ENCODE measurements at places on chromosomes 3 and 15. TPM values are rescaled to one million over a fixed set of nuclear protein-coding genes. Genes with fewer than 3 reads are reported as not detected.

GRCh38 chr15:57388464-57388863 lies 12.2 kb downstream of the CGNL1 start:
- no peak for DNase-seq

DNA sequence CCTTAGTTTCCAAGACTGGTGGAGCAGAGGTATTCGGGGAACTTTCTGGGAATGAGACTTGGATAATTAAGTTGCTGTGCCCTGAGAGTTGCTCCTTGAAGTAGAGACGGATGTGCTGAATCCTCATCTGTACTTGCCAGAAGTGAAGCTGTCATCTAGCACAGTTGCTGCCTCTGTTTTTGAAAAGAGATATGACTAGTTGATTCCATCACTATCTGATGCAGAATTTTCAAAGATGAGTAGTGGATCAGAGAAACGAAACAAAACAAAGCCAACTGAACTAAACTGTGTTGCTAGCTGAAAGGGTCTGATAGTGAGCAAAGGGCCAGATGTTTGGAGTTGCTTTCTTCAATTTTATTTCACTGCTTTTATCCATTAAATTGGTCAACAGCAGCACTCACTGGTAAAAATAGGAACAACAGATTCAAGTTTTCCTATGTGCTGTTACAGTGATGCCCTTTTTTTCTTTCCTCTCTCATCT lies 52.7 kb downstream of the MITF start:
- no peak for DNase-seq

DNA sequence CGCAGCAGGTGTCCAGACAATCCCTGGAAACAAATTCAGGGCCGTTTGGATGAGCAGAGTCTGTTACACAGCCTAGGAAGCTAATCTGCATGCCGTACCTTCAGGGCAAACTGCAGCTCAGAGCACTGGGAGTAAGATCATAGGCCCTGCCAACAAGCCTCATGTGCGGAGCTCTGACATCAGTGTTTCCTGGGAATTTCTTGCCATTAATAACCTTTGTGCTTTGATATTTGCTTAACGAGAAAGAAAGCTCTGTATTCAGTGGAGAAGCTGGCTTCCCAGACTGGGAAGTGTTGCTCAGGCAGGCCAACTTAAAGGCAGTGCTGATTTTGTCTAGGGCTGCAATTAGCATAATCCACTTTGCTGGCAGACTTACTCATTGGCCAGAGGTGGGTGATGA lies 116.1 kb upstream of the KLHL25 start:
- DNase-seq: no peak

DNA sequence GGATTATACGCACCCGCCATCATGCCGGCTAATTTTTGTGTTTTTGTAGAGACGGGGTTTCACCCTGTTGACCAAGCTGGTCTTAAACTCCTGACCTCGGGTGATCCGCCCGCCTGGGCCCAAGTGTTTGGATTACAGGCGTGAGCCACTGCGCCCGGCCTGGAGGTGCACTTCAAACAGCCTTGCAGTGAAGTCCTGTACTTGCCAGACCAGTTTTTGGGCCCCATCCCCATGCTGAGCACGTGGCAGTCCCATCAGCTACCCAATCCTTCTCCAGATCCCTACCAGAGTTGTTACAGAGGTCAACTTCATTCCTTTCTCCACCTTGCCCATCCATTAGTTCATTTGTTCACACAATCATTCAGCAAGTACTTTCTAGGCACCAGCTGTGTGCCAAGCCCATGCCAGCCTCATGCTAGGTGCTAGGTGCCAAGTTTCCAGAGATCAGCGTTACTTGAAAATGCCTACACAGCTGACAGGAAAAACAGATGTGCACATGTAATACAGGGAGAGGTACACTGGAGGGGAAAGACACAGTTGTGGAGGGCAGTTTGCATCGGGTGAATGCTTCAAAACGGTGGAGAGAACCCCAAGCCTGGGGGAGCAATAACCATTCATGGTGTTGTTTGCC lies 2.2 kb downstream of the DNAH1 start:
- DNase-seq: no peak

GRCh38 chr15:90839187-90840071 lies 29.0 kb upstream of the FURIN start:
- peak; percentile 42 for DNase-seq

- DNase-seq: no peak
Observed at GRCh38 chr3:166889241-166889640, 490.9 kb downstream of the ZBBX start.

GRCh38 chr3:177917234-177917861 lies 618.9 kb upstream of the KCNMB2 start:
- DNase-seq: no peak

GRCh38 chr15:25065876-25066275 lies 111.1 kb downstream of the SNRPN start:
- DNase-seq: no peak

DNA sequence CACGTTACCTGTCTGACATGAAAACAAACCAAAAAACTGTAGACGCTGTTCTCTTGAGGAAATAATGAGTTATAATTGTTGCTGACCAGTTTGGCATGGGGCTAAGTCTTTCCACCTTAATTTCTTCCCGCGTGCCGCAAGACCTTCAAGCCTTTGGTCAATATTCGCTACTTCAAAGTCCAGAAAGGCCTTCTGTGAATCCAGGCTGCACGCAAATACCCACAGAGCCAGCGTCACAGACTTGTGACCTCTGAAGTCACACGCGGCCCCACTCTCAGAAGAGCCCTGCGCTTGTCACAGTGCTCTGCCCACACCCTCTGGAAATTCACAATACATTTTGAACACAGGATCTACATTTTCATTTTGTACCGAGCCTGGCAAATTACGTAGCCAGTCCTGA lies 275.2 kb downstream of the SHQ1 start:
- no peak for DNase-seq

DNA sequence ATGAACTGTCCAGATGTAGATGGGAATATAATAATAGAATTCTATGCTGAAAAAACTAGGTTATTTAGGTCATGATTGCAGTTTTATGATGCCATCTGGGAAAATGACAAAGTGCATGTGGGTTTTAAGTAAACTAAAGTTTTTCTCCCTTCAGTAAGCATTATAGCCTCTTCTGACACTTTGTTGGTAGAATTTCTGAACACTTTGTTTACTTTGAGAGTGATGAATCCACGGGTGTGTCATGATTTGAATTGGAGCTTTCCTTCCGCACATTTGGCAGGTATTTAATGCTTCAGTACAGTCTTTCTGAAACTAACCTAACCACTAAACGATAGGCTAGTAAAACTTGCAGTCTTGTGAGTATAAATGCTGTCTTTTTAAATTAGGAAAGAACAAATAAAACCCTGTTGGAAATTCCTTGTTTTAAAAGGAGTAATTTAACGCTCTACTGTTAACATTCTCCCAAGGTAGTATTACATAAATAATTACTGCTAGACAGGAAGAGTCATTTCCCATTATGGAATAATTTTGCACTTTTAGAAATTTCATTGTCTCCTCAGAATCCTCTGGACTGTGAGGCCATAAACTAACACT lies 7.0 kb downstream of the FILIP1L start:
- DNase-seq: no peak

DNA sequence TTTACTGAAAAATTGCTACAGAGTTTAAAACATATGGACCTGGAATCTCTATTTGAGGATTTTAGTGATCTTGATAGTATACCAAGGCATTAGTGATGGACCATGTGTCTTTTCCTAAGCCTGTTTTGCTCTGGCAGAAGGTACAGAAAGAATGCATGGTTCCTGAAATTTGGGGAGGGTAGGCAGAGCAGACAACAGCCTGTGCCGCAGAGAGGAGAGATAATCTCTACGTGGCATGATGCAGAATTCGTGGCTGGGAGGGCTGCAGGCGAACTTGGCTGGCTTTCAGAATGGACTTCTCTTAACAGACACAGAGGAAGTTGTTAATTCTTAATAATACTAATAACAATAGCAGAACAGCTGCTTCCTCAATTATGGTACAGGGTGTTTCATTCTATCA lies 137.5 kb upstream of the FOXB1 start:
- DNase-seq: no peak

DNA sequence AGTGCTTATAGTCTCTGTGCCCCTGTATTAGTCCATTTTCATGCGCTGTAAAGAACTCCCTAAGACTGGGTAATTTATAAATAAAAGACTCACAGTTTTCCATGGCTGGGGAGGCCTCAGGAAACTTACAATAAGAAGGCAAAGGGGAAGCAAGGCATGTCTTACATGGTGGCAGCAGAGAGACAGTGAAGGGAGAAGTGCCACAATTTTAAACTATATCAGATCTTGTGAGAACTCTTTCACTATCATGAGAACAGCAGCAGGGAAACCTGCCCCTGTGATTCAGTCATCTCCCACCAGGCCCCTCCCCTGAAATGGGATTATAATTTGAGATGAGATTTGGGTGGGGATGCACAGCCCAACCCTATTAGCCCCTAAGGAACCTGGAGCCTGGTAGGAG lies 243.2 kb downstream of the EDEM1 start:
- DNase-seq: no peak

GRCh38 chr15:63601026-63601703 lies 4.0 kb downstream of the FBXL22 start:
- DNase-seq: peak; percentile 39

GRCh38 chr3:138187296-138188012 lies at the start of gene ARMC8:
Gene ARMC8, plus strand, starts transcription at chr3:138187301. Its CDS starts 254 bp downstream, at chr3:138187555.
- DNase-seq: peak; percentile 55

DNA sequence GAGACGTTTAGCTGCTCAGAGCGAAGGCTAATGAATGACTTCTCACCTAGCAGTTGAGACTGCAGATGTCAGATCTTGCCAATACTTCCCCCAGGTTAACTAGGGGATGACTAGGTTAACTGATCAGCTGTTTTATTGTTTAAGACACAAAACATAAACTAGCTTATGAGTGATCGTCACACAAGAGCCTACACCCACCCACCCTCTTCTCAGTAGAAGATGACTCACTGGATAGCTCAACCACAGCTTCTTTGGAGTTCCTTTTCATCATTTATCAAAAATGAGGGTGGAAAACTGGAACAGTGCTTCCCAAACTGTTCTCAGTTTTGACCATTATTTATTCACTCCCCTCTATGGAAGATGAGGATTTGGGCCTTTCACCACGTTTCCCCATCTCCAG lies 25.2 kb downstream of the GASK1A start:
- no peak for DNase-seq

Gene SKOR1
- 0.47 TPM for total RNA-seq

Gene GPR87
- total RNA-seq: not detected

Gene GATA2
- 10.6 TPM for total RNA-seq

Gene LRRC2
- total RNA-seq: 0.61 TPM

Gene ATP8B4
- 0.55 TPM for total RNA-seq

Gene NRROS
- total RNA-seq: 0.37 TPM

Gene IQCH
- 1.5 TPM for total RNA-seq

Gene CPNE9
- not detected for total RNA-seq
